Small intestine (tissue), 16 donors: ENCODE measurements at places on chromosomes 3 and 15. TPM values are rescaled to one million over a fixed set of nuclear protein-coding genes. Genes with fewer than 3 reads are reported as not detected.

DNA sequence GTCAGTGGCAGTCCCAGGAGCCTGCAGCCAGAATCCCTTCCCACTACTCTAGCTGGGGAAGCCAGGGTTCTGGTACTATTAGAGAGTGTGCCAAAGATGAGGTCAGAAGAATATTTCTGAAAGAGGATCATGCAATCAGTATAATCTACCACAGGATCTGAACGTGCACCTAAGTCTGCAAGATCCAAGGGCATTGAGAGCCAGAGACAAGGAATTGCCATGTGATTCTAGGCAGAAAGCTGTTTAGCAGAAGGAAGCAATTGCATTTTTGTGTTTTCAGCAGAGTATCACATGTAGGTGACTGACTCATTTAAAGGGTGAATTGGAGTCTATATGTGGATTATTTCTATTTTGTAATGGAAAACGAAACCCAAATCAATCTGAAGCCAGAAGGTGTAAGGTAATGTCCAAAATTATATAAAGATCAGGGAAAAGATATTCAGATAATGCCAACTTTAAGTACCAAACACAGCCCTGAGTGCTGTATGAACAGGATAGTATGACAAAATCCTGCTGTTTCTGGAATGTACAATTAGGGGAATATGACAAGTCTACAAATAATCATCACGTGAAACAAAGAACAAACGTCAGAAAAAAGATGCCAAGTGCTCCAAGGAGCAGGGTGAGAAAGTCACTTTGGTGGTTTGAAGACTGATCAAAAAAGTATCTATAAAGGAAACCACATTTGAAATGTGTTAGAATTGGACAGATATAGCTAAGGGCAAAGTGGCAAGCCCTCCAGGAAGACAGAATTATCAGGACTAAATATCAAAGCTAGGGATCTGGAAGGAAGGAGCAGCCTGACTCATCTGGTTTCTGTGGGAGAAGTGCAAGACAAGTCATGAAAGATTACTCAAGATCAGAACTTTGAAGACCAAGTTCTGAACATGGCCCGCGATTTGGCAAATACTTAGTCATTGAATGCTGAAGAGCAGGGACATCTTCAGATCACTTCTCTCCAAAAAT is 1036.6 kb downstream of the NTRK3 start:
- no peaks in the 10 kb centered on the region for H3K36me3 ChIP-seq
- no peak for DNase-seq
- H3K27ac ChIP-seq, result no peak overlapping the region
- H3K27me3 ChIP-seq, result no peaks in the 10 kb centered on the region
- no peaks in the 10 kb centered on the region for H3K4me1 ChIP-seq
- no peak overlapping the region for H3K4me3 ChIP-seq

DNA sequence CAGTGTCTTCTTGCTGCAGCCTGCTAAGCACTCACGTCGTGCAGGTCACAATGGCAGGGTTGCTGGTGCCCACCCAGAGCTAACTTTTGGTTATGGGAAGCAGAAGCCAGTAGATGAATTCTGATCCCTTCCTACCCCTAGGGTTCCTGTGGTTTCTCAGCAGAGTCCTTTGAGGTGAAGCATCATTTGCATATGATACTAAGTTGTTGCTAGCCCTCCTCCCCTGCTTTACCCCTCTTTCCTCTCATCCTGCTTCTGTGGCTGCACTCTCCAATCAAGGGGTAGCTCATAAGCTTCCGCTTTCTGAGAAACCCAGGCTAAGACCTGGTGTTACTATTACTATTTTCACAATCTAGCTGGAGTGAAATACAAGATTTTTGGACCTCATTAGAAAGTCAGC is 22.1 kb upstream of the HEG1 start:
- H3K36me3 ChIP-seq, result no peaks in the 10 kb centered on the region
- H3K27ac ChIP-seq, result no peak overlapping the region
- no peak for DNase-seq
- H3K27me3 ChIP-seq, result no peaks in the 10 kb centered on the region
- H3K4me1 ChIP-seq, result no peaks in the 10 kb centered on the region
- no peak overlapping the region for H3K4me3 ChIP-seq

- no peak overlapping the region for H3K27ac ChIP-seq
- H3K27me3 ChIP-seq, result no peaks in the 10 kb centered on the region
- H3K36me3 ChIP-seq, result peaks cover 5% of the 10 kb centered on the region
- no peak for DNase-seq
- H3K4me1 ChIP-seq, result no peaks in the 10 kb centered on the region
Observed at GRCh38 chr15:56175788-56176187, 67.9 kb downstream of the RFX7 start.

- no peak overlapping the region for H3K4me3 ChIP-seq
- no peaks in the 10 kb centered on the region for H3K27me3 ChIP-seq
- DNase-seq, result peak; percentile 44
- H3K36me3 ChIP-seq, result no peaks in the 10 kb centered on the region
- peaks cover 2% of the 10 kb centered on the region for H3K4me1 ChIP-seq
Observed at GRCh38 chr3:64867224-64867623, 179.4 kb upstream of the ADAMTS9 start.

DNA sequence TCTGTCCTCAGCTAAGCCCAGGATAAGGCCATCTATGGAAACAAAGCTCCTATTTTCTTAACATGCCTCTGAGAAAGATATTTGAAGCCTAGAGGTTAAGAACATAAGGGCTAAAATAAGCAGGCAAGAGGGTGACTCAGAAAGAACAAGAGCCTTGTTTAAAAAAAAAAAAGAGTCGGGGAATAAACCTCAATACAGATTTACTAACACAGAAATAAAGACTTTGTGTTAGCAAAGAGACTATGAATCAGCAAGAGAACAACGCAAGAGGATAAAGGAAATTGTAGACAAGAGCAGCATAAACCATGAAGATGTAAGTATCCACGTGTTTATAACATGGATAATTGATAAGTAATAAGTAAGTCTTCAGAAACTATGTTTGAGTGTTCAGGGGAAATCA is 36.0 kb downstream of the RAB27A start:
- H3K4me1 ChIP-seq, result peaks cover 20% of the 10 kb centered on the region
- H3K4me3 ChIP-seq, result no peak overlapping the region
- H3K36me3 ChIP-seq, result no peaks in the 10 kb centered on the region
- DNase-seq, result no peak
- peak overlapping the region; percentile 55 for H3K27ac ChIP-seq

DNA sequence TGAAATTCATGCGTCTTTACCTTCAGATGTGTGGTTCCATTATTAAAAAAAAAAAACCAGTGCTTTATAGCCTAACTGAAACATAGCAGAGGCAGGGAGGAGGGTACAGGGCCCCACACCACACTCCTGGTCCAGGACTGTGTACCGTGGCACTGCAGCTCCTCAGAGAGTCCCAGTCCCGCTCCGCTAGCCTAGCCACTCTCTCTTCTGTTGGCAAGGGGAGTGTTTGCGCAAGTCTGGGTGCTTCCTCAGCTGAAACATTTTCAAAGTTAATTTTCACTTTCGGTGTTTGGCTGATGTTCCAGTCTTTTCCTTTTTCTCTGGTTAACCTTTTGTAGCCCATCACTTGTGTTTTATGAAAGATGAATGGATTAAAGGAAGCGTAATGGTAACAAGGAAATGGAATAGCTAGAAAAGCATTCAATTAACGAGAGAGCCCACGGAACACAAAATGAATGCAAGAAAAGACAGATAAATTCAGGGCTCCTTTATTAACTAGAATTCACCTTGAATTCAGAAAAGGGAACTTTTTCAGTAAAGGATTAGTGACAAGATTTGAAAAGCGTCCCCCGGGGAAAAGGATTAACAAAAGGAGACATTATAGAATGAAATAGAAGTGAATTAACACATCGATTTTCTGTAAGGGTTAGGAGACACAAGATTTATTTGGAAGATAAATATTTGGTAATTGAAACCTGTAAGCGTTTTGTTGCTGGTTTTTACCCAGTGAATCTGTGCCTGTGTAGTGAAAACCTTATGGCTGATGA is 177.0 kb downstream of the CACNA2D3 start:
- no peak for DNase-seq
- H3K4me1 ChIP-seq, result no peaks in the 10 kb centered on the region
- no peak overlapping the region for H3K4me3 ChIP-seq
- no peaks in the 10 kb centered on the region for H3K27me3 ChIP-seq
- no peaks in the 10 kb centered on the region for H3K36me3 ChIP-seq

DNA sequence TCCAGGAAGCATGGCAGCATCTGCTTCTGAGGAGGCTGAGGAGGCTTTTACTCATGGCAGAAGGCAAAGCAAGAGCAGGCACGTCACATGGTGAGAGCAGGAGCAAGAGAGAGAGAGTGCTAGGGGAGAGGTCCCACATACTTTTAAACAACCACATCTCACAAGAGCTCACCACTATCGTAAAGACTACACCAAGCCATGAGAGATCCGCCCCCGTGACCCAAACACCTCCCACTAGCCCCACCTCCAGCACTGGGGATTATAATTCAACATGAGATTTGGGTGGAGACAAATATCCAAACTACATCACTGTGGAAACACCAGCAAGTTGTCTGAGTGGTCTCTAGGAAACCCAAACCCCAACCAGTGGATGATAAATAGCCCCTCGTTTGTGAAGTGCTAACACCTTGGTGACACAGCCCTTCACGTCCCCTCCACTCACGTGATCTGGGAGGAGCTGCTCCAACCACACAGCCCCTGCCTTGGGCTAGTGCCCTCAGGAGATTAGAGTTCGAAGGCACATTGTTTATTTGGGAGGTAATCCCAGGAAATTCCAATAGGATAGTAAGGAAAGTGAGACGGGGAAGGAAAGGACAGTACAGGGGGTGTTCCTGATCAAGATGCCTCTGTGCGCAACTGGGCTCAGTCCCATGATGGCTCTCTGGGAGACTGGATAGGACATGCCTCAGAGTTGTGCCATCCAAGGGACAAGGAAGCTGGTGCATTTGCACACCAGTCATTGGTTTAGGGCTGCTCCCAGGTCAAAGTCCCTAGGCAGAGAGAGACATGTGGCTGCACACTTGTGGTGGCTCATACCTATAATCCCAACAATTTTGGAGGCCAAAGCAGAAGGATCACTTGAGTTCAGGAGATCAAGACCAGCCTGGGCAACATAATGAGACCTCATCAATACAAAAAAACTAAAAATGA is 80.6 kb upstream of the CTNNB1 start:
- no peak overlapping the region for H3K27ac ChIP-seq

The CHCHD4 gene
- polyA plus RNA-seq, result 42.3 TPM

The GXYLT2 gene
- polyA plus RNA-seq, result 0.48 TPM

The XCR1 gene
- 1.1 TPM for polyA plus RNA-seq

The MAGI1 gene
- polyA plus RNA-seq, result 12.2 TPM

The SH2D7 gene
- 2.4 TPM for polyA plus RNA-seq

The WNT7A gene
- not detected for polyA plus RNA-seq
